ENCODE measurements at places on chromosomes 4 and X.

GRCh38 chr4:25813448-25814106, 49.2 kb downstream of the SEL1L3 start:
- DNase-seq = no peak

GRCh38 chrX:154991039-154991438, 31.5 kb downstream of the F8 start:
- DNase-seq = no peak

DNA sequence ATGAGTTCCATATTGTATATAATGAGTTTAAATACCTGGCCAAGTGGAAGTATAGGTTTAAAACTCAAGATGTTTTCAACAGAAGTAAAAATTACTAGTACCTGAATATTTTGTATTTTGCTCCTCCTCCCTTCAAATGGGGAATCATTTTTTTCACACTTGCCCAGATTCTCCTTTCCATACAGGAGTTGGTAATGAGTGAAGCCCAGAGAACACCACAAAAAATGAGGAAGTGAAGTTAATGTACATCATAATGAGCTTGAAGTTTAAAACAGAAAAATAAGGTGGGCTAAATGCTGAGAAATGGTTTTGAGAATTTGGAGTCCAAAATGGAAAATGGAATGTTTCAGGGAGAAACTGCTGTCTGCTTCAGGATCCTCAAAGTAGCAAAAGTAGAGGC, 364.8 kb upstream of the EMCN start:
- no peak for DNase-seq

- DNase-seq = no peak
Measured at GRCh38 chrX:141341341-141341740, 99.0 kb upstream of the SPANXC start.

DNA sequence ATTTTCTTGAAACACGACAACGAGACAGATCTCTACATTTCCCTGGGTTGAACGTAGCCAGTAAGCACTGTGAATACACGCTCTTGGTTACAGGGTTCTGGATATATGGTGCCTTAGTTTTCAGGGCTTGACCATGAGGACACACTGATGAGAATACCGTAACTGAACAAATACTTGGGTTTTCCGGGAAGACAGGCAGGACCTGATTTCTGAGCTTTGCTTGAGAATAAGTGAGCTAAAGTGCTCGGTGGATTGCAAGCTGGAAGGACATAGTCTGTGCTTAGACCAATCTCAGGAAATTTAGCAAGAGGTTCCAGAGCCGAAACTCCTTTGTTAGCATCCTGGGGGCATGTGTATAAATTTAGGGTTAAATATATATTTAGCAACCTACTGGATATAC, 876 bp upstream of the TACR3 start:
- no peak for DNase-seq

DNA sequence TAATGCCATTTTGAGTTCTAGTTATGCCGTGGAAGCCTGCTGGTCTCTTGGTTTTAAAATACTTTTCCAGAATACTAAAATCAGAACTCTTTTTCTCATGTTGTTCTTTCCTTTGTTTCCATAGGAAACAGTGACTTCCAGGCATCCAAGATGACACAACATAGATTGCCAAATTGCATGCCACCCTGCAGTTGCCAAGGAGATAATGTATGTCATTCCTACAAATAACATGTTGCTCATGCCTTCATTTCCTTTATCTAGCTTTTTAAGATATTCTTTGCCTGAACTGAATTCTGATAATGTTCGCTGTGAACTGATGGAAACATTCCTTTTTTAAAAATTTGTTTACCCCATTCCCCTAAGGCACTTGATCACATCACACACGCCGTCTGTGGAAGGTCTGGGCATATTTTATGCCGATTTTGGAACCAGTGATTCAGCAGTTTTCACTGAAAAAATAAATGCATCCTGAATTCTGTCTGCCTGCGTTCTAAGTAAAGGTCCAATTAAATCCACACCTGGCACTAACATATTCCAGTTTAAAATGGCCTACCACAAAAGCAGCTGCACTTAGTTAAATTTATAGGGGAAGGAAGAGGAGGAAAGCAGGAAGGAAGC, 38.0 kb upstream of the COX7B2 start:
- no peak for DNase-seq

DNA sequence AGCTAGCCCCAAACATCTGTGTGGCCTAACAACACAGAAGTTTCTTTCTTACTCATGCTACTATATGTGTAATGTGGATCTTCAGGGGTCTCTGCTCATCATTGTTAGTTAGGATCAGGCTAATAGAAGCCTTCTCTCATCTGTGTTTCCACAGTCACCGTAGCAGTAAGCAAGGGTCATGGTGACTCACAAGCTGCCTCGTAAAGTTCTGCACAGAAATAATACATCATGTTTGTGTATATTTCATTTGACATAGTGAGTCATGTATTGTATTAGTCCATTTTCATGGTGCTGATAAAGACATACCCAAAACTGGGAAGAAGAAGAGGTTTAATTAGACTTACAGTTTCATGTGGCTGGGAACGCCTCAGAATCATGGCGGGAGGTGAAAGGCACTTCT, 38.7 kb downstream of the SLC4A4 start:
- no peak for DNase-seq
